Stimulated activated CD8-positive, alpha-beta memory T cell treated with anti-CD3 and anti-CD28 coated beads, Interleukin-15, amount 100 ng/mL, for 24 hours (primary cell): ENCODE measurements at places on chromosomes 7 and 10.

DNA sequence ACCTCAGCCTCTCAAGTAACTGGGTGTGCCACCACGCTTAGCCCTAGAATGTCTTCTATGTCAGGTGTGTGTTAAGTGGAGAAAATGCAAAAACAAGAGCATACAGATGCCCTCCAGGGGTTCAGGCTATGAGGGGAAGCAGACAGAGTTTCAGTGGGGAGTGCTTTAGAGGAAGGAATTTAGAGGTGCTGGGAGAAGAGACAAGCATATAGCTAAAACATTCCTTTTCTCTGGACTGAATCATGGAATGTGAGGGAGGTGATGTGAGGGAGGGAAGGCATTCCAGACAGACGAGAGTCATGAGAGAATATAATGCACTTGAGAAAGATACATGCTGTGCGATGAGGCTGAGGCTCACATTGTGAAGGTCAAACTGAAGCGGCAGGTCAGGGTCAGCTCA, 6.6 kb upstream of the ZNF786 start:
- no peak for DNase-seq

DNA sequence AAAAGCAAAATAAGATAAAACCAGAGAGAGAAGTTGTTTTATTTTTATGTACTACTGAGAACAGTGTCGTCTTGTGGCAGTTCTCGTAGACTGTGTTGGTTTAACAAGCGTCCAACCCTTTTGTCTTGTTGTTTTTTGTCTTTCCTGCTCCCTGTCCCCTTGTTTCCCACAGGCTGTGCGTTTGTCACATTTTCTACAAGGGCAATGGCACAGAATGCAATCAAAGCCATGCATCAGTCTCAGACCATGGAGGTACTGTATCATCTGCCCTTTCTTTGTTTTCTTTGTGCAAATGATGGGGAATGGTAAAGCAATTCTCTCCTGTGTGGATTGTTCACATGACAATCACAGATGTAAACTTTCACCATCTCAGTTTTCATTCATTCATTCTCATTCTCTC, 248.8 kb downstream of the CELF2 start:
- no peak for DNase-seq

DNA sequence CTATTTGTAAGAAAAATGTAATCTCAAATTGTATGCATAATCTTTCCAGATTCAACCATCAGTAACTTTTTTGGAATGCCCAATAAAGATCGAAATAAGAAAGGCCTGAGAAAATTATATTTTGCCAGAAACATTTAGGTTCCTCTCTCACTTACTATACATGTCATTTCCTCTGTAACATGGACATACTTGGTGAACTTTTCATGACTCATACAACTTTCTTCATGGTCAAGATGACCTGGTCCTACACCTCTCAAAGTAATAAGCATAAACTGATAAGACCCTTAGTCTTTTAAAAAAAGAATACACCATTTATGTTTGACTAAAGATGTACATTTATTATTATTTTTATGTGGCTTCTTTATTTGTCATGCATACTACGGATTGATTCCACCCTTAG, 125.3 kb downstream of the REEP3 start:
- DNase-seq, result no peak

GRCh38 chr10:24791084-24791726, 67.5 kb upstream of the ARHGAP21 start:
- no peak for DNase-seq

- no peak for DNase-seq
Observed at GRCh38 chr10:52409195-52409594, 95.1 kb downstream of the DKK1 start.

DNA sequence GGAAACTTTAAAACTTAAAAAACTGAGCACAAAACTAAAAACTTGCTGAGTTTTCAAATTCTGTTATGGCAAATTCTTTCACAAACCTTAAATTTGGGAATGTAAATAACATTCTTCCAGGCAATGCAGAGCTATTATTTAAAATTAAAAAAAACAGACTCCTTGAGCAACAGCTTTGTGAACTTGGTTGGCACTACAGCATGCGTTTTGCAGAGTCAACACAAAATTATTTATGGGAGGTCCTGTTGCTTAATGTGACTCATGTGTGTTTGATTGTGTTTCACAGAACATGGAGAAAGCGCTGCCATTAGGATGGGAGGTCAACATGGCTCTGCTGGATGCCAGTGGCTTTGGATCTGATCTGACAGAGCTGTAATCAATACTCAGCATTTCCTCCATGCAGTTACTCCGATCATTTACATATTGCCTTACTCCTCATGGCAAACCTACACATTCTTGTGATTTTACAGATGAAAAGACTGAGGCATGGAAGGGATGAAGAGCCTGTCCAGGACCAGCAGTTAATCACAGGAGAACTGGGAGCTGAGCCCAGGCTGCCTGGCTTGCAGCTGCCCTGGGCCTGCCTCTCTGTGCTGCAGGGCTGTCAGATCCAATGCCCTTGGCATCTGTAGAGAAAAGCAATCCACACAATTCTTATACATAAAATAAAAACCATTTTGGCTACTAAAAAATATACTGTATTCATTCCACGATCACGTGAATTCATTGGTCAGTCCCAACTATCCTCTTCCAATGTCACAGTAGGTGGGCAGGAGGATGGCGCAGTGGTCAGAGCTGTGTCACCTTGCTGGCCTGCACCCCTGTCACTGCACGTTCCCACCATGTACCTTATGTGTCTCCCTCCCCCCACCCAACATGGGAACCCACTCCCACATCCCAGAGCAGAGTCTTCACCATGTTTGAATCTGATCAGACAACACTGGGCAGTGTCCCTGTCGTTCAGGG, 200.9 kb downstream of the CXCL12 start:
- no peak for DNase-seq

DNA sequence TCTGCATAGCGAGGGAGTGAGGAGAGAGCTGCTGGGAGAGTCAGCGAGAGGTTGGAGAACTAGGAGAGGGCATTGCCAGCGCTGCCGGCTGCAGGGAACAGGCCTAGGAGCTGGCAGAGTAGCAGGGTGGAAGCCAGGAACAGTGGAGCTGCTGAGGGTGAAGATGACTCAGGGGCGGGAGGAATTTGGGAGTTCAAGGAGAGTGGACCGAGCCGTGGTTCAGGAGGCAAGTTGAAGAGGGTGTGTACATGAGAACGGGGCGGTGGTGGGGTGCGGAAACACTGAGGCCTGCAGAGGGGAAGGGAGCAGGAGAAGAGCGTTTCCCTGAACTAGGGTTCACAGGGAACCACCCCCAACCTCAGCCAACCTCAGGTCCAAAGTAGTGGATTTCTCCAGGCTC, 31.5 kb downstream of the HIF1AN start:
- DNase-seq, result no peak

DNA sequence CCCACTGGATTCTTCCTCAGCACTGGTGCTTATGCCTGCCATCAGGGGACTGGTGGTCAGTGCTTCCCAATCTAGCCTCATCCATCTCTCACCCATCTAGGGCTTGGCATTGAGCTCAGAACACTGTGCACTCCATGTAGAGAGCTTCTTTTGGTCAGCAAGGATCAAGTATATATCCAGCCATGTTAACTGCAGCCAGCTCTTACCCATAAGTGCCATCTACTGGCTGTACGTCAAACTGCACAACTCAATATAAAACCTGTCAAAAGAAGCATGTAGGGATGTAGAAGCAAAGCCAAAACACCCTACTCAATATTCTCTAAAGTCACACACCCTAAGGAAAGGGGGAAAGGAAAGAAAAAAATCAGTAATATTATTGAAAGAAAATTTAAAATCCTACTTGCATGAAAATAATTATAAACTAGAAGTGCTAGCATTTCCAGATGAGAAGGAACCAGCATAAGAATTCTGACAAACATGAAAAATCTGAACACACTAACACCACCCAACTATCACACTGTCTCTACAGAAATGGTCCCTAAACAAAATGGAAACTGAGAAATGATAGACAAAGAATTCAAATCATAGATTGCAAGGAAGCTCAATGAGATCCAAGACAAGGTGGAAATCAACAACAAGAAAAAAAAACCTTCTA, 531.1 kb upstream of the STEAP1 start:
- DNase-seq, result no peak

GRCh38 chr7:122622682-122623081, 76.2 kb downstream of the RNF133 start:
- DNase-seq, result no peak

GRCh38 chr7:22350466-22351328, 6.3 kb downstream of the RAPGEF5 start:
- DNase-seq, result no peak

DNA sequence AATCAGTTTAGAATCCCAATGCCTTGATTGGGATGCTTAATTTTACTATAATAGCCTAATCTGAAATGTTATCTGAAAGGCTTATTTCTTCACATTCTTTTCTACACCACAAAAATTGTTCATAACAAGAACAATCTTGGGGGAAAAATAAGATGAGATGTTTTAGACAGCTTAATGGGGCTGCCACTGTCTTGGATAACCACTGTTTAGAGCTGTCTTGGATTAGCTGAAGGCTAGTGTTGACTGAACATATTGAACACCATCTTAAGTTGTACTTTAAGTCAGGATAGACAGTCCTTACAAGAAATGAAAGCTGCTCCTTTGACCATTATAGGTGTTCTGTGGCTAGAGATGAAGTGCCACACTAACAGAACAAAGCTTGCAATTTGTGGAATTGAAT, 501.3 kb downstream of the GFRA1 start:
- no peak for DNase-seq

DNA sequence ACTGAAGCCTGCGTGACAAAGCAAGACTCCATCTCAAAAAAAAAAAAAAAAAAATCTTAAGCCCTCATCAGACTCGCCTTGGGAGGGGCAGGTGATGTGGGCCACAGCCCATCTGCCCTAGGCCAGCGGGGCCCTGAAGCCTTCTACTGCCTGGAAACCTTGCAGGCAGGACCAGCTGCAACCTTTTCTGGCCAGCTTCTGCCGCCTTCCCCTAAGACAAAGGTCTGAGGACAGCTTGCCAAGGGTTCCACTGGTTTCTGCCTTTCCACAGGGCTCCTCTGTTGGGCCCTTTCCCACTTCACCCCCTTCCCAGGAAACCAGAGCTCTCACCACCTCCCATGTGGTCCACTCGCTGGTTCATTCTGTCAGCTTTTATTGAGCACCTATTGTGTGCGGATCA, 35.2 kb downstream of the UBTD1 start:
- no peak for DNase-seq

GRCh38 chr7:44775383-44776107, 20.9 kb upstream of the PPIA start:
- no peak for DNase-seq

GRCh38 chr7:141674171-141674671, 27.7 kb downstream of the DENND11 start:
- DNase-seq, result no peak

DNA sequence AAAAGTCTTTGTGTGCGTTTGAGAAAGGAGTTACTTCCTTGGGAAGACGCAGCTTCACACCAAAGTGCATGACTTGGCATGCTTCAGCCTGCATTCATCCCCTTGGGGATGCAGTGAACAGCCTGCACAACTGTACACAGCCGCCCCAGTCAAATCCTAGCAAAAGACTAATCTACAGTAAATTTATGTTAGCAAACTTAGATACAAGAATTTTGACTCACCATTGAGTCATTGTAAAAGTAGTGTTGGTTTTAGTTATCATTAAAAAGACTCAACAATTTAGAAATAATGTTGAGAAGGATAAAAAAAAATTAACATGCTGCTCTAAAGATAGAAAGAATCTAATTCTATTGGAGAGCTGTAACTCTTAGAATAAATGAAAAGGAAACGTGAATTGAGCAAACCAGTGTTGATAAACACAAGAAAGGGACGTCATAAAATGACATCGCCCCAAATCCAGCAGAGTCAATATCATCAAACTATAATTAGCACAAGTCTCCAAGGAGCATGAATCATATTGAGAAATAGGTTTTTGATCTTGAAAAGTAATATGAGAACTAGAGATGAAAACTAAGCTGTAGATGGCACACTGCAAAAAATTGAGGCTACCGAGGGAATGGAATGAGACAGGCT, 11.9 kb upstream of the OPTN start:
- no peak for DNase-seq

DNA sequence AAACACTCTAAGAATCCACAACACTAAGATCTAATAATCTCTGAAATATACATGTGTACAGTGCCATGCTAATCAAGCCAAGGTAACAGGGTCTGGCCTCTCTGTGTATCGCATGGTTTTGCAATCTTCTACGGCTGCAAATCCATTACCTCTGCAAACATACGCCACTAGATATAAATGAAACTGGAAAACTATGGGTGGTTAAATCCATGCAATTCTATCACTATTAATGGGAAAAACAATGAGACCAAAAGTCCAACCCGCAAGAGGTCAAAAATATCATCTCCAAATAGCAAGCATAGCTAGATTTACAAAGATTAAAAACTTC, 23.0 kb downstream of the SGCE start:
- no peak for DNase-seq

- DNase-seq, result no peak
Observed at GRCh38 chr10:93113042-93113441, 39.3 kb downstream of the CYP26A1 start.

- DNase-seq, result no peak
Observed at GRCh38 chr7:73995330-73995729, 32.6 kb upstream of the ELN start.

DNA sequence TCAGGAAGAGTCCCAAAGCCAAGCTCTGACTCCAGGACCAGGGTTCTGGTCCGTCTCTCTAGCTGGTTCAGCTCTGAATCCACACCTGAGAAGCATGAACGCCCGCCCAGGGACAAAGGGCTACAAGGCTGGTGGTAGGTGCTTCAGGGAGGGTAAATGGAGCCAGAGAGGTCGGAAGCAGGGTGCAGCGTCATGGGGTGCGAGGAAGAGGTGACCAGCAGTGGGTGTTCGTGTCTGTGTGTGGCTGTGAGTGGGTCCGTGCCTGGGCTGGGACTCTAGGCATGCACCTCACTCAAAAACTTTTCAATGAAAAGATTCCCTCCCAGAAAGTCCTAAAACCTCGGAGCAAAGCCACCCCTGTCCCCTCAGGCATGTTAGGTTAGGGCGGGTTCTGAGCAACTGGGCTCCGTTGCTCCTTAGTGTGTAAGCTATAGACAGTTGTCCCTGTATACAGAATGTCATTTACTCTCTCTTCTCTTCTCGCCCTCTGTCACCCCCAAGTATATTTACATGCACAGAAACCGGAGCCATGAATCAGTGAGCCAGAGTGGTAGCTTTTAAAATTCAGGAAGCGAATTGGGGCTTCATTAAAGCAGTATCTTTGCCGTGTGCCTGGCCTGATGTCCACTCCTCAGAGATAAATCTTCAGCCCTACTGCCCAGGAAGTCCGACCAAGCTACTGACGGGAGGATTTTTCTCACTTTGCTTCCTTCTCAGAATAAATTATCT, 12.3 kb upstream of the GATA3 start:
- DNase-seq, result no peak

- no peak for DNase-seq
Observed at GRCh38 chr7:55775051-55775420, 87.5 kb downstream of the SEPTIN14 start.

DNA sequence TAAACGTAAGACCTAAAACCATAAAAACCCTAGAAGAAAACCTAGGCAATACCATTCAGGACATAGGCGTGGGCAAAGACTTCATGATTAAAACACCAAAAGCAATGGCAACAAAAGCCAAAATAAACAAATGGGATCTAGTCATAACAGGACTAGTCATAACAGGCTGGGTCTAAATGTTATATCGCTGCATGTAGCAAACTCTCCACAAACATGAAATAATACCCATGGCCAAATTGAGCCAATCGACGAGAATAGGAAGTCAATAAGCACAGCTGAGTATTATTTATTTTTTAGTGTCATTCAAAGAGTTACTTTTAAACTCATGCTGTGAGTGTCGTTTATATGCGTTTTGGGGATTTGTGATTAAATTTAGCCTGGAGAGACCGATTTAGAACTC, 225.1 kb downstream of the TFEC start:
- no peak for DNase-seq
